HCT116 (cell line): ENCODE measurements at places on chromosomes 1 and 21. TPM values are rescaled to one million over a fixed set of nuclear protein-coding genes. Genes with fewer than 3 reads are reported as not detected.

Gene CFHR2
- not detected for total RNA-seq

Gene PLA2G2C
- total RNA-seq = not detected

Gene PRRX1
- total RNA-seq = 0.37 TPM

Gene LCE1D
- total RNA-seq = not detected
